ENCODE measurements at places on chromosomes 3 and 15. TPM values are rescaled to one million over a fixed set of nuclear protein-coding genes. Genes with fewer than 3 reads are reported as not detected.

GRCh38 chr15:59410391-59410896 lies 27.5 kb upstream of the FAM81A start:
- DNase-seq: no peak

LEO1 gene
- polyA plus RNA-seq: 7.0 TPM

DNA sequence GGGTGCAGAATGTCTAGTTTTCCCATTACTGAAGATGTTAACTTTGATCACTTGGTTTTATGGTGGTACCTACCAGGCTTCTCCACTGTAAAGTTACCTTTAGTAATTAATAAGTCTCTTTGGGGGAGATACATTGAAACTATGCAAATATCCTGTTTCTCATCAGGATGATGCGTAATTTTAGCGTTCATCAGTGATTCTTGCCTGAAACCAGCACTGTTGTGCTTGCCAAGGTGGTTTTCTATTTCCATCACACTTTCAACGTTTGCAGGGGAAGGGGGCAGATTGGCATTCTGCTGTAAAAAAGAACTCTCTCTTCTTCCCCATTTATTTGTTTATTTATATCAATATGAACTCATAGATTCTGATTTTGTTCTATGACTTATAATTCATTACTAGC lies 61.0 kb downstream of the SSR3 start:
- DNase-seq: no peak

- DNase-seq: no peak
Measured at GRCh38 chr3:141115789-141116541, 64.8 kb downstream of the SPSB4 start.

- no peak for DNase-seq
Measured at GRCh38 chr3:64789111-64789510, 101.3 kb upstream of the ADAMTS9 start.
